ENCODE measurements at places on chromosomes 16 and 17. TPM values are rescaled to one million over a fixed set of nuclear protein-coding genes. Genes with fewer than 3 reads are reported as not detected.
A peak's percentile ranks its signal among the peaks of the same experiment; 100 is the strongest.

GRCh38 chr17:19578545-19578944 is 44.9 kb downstream of the SLC47A1 start:
- no peak overlapping the region for H3K4me3 ChIP-seq
- H3K27ac ChIP-seq, result no peak overlapping the region
- H3K36me3 ChIP-seq, result no peaks in the 10 kb centered on the region
- DNase-seq, result no peak
- no peaks in the 10 kb centered on the region for H3K27me3 ChIP-seq
- no peaks in the 10 kb centered on the region for H3K4me1 ChIP-seq

DNA sequence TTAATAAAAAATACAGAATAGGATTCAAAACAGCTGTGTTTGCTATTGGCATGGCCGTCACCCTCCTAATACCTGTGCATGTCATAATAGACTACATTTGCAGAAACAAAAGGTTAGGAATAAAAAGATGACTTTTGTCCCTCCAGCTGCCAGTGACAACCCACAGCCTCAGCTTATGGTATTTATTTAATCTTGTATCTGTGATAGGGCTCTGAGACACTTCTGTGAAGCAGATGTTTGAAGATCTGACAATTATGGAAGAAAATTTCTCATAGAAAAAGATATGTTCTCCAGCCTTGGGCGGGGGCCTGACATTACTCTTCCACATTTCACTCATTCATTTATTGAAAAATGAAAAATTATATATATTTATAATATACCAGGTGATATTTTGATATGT is 62.2 kb downstream of the PITPNC1 start:
- no peak for DNase-seq
- no peaks in the 10 kb centered on the region for H3K36me3 ChIP-seq
- H3K4me1 ChIP-seq, result no peaks in the 10 kb centered on the region
- H3K4me3 ChIP-seq, result no peak overlapping the region

GRCh38 chr16:86952769-86953168 is 364.4 kb downstream of the C16orf95 start:
- no peak overlapping the region for H3K27ac ChIP-seq
- H3K27me3 ChIP-seq, result no peaks in the 10 kb centered on the region
- no peaks in the 10 kb centered on the region for H3K36me3 ChIP-seq
- no peak for DNase-seq

- H3K27ac ChIP-seq, result no peak overlapping the region
- H3K4me1 ChIP-seq, result no peaks in the 10 kb centered on the region
- H3K4me3 ChIP-seq, result no peak overlapping the region
- H3K27me3 ChIP-seq, result no peaks in the 10 kb centered on the region
- no peak for DNase-seq
Observed at GRCh38 chr17:48143629-48144028, 36.1 kb downstream of the SNX11 start.

DNA sequence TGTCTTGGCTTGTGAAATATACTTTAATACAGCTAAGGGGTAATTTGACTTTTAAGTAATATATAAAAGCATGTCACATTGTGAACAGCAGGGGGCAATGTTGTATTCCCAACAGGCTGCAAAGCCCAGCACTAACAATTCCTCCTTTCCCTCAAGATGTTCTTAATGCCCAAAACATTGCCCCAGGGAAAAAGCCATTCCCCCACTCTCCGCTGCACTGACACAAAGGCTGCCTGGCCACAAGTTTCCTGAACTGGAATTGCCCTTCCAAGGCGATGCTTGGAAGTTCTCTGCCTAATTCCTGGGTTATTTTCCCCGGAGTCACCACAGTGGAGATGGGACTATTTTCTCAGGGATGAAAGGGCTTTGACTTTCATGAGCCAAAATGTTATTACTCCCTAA is 27.2 kb downstream of the CLEC16A start:
- peak overlapping the region; percentile 3 for H3K27ac ChIP-seq
- H3K36me3 ChIP-seq, result peaks cover 29% of the 10 kb centered on the region
- no peak for DNase-seq
- no peaks in the 10 kb centered on the region for H3K4me1 ChIP-seq
- no peak overlapping the region for H3K4me3 ChIP-seq

DNA sequence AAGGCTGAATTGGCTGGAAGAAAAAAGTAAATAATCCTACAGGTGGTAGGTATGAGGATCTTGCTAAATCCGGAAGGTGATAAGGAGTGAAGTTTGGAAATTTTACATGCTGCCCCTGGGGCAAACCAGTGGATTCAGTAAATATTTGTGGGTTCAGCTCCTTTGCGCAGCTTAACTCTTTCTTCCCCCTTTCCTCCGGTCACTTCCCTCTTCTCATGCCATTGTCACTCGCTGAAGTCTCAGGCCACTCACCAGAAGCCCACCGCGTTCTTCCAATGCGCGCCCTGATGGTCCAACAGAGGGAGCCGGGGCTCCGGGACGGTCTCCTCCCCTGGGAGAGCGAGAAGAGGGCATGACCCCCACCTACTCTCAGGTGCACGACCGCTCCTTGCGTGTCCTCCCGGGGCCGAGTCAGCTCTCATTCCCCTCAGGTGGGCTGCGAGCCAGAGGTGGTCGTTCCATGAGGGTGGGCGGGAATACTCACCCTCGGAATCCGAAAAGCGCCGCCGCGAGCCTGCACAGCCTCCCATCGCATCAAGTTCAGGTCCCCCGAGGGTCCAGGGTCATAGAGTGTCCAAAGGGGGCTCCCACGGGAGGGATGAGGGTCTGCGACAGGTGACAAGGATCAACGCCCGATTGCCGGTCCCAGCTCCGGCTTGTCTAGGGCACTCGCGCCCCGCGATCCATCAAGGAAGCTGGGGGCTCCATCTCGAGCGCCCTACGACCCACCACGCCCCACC is 474 bp downstream of the CLN3 start:
- DNase-seq, result no peak
- H3K27ac ChIP-seq, result peak overlapping the region; percentile 94
- no peaks in the 10 kb centered on the region for H3K27me3 ChIP-seq
- peak overlapping the region; percentile 98 for H3K4me3 ChIP-seq
- H3K36me3 ChIP-seq, result peaks cover 13% of the 10 kb centered on the region

DNA sequence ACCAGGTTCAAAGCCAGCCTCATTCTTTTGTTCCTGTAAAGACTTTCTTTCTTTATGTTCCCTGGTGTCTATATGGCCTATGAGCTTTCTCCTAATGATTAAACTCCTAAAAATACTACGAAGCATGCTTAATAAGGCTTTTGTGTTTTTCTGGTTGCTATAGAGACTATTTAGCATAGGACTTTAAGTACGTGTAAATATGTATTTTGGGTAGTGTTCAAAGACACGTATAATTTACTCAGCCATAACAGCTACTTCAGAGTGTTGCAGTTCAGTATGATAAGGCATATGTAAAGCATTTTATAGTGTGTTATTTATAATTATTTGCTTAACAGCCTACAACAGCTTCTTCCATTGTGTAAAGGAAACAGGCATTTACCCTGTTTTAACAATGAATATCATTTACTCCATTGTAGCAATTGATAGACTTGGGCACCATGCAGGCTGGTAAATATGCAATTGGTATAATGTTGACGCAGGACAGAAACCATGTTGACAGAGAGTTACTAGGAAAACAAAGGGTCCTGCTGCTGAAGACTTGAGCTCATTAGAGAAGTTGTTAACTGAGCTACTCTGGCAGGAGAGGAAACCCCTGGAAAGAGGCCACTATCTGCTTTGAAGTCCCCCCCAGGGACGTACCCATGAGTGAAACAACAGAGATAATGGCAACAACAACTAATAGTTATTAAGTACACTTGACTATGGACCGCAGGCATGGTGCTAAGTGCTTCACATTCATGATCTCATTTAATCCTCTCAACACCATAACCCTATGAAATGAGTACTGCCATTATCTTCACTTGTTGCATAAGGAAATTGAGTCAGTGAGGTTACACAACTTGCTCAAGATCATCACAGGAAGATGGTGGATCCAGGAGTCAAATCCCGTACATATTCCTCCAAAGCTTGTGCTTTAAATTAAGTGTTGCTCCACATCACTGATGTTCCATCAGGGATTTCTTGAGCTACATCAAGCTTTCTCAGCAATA is 342.2 kb upstream of the DYNLRB2 start:
- no peak overlapping the region for H3K27ac ChIP-seq
- no peak overlapping the region for H3K4me3 ChIP-seq
- no peaks in the 10 kb centered on the region for H3K36me3 ChIP-seq
- no peaks in the 10 kb centered on the region for H3K4me1 ChIP-seq

- H3K4me3 ChIP-seq, result no peak overlapping the region
- DNase-seq, result peak; percentile 88
- H3K4me1 ChIP-seq, result peaks cover 68% of the 10 kb centered on the region
- peak overlapping the region; percentile 82 for H3K27ac ChIP-seq
- H3K27me3 ChIP-seq, result no peaks in the 10 kb centered on the region
Observed at GRCh38 chr17:57875290-57876022, 25.6 kb upstream of the MRPS23 start.

- no peak overlapping the region for H3K4me3 ChIP-seq
- H3K27me3 ChIP-seq, result no peaks in the 10 kb centered on the region
Observed at GRCh38 chr17:4235372-4236279, 28.2 kb downstream of the ANKFY1 start.

- H3K36me3 ChIP-seq, result no peaks in the 10 kb centered on the region
- no peak for DNase-seq
- no peaks in the 10 kb centered on the region for H3K27me3 ChIP-seq
Observed at GRCh38 chr17:76354317-76354729, 607 bp upstream of the PRPSAP1 start.

DNA sequence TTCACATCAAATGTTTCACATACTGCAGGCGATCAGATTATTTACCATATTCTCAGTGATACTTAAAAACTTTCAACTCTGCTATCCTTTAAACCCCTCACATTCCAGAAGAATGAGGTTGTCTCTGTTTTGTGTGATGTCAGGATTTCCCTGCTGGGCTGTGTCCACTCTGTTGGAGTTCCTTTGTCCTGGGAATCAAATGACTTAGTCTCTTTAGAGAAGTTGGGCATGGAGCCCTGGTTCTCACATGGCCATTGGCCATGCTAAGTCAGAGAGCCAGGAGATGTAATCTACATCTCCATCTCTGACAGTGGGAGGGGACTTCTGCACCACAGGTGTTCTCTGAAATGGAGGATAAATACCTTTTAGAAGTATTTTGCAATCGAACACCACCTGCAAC is 205.1 kb upstream of the MAF start:
- no peaks in the 10 kb centered on the region for H3K27me3 ChIP-seq
- no peaks in the 10 kb centered on the region for H3K4me1 ChIP-seq
- no peak overlapping the region for H3K27ac ChIP-seq
- DNase-seq, result no peak

DNA sequence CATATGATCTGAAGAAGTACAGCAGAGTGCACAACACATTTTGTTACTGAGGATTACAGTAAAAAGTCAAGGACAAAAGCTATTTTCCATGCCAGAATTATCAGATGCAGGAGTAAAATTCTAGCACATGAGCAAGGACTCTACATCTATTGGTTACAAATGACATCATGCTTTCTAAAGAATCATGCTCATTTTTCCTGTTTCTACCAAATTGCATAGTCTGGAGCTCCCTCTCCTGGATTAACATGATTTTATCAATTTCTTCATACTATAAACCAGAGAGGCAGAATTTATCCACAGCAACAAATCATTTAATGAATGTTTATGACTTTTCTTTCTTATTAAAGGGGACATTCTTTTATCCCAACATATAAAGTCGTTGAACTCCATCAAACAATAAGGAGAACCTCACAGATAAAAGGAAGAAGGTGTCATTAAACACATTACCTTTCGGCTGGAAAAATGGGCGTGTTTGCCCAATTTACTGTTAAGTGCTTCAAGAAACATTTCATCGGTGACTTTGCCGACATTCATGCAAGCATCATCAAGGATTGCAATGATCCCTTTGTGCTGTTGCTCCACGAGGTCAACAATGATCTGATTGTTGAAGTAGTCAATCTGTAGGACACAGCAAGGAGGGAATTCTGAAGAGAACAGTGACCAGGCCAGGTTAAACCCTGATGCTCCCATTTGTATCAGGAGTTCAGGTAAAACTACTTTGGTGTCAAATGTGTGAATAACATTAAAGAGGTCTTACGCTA is 121.7 kb downstream of the MYO1D start:
- H3K27ac ChIP-seq, result no peak overlapping the region
- no peaks in the 10 kb centered on the region for H3K4me1 ChIP-seq
- H3K4me3 ChIP-seq, result no peak overlapping the region
- H3K27me3 ChIP-seq, result no peaks in the 10 kb centered on the region

- H3K27ac ChIP-seq, result no peak overlapping the region
- H3K27me3 ChIP-seq, result no peaks in the 10 kb centered on the region
- DNase-seq, result no peak
- H3K4me3 ChIP-seq, result no peak overlapping the region
- H3K4me1 ChIP-seq, result peaks cover 26% of the 10 kb centered on the region
Observed at GRCh38 chr17:60353773-60354172, 38.2 kb downstream of the USP32 start.

DNA sequence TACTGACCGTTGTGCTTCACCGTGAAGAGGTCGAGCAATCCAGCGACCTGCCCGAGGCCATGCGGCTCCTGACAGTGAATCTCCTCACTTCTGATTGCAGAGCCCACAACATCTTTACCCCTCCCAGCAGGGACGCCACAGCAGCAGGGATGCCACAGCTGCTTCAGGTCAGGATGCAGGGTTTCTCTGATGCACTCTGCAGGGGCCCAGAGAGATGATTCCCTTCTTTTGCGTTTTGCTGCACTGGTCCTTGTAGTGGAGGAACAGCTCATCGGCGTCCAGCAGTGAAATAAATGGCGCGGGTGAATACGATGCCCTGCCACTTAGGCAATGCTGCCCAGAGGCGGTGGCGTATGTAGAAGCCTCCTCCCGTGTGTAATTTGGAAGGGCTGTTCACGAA is 5.6 kb downstream of the KIAA0513 start:
- H3K36me3 ChIP-seq, result peaks cover 6% of the 10 kb centered on the region
- no peak for DNase-seq
- no peak overlapping the region for H3K27ac ChIP-seq
- no peaks in the 10 kb centered on the region for H3K27me3 ChIP-seq

DNA sequence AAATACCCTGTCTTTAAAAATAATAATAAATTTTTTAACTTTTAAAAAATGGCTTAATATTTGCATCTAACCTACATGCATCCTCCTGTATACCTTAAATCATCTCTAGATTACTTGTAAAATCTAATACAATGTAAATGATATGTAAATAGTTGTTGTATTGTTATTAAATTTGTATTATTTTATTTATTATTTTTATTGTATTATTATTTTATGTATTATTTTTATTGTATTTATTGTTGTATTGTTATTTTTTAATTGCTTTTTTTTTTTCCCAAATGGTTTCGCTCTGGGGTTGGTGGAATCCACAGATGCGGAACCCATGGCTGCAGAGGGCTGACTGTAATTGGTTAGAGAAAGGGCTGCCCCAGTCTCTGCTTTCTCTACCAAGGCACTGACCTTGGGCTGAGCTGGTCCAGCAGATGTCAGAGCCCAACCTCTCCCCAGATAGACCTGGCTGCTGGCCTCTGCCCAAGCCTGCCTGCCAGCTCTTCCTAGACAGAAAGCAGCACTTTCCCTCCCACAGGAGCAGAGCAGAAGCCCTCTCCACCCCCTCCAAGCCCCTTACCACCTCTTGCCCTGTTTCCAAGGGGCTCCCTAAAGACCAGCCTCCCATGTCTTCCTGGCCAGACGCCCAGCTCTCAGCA is 183.8 kb downstream of the GSG1L start:
- no peaks in the 10 kb centered on the region for H3K27me3 ChIP-seq
- DNase-seq, result no peak

GRCh38 chr17:77379832-77380231 is 239.1 kb downstream of the SEC14L1 start:
- no peaks in the 10 kb centered on the region for H3K27me3 ChIP-seq
- no peak for DNase-seq
- H3K36me3 ChIP-seq, result no peaks in the 10 kb centered on the region
- H3K27ac ChIP-seq, result peak overlapping the region; percentile 43

RHOT1 gene
- 39.6 TPM for total RNA-seq

TMEM98 gene
- 117 TPM for total RNA-seq

HOXB1 gene
- not detected for total RNA-seq

KRTAP4-9 gene
- total RNA-seq, result not detected

HSD11B2 gene
- not detected for total RNA-seq

GPS1 gene
- total RNA-seq, result 79.5 TPM

HID1 gene
- 10.6 TPM for total RNA-seq

GCGR gene
- not detected for total RNA-seq

ANKS4B gene
- total RNA-seq, result not detected

SHBG gene
- total RNA-seq, result 0.39 TPM
